ENCODE measurements at places on chromosomes 12 and 14.

GRCh38 chr14:86541972-86542371, 1012.0 kb downstream of the FLRT2 start:
- DNase-seq: no peak

- DNase-seq: no peak
Measured at GRCh38 chr12:5399266-5399665, 32.6 kb upstream of the NTF3 start.

DNA sequence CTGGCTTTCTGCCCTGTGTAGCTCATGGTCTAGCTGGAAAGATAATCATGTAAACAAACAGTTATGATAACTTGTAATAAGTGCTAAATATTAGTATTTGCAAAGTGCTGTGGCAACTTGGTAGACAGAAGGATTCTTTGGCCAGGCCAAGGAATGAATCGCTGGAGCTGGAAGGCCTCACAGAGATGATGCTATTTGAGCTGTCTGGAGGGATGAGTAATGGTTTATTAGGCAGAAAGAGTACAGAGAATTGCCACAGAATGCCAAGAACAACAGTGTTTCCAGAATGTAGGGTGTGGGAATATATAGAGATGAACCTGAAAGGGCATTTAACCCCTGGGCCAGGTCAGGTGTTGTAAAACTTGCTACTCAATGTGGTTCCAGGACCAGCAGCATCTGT, 27.6 kb downstream of the OTX2 start:
- DNase-seq: no peak

GRCh38 chr12:52200086-52200780, 8.4 kb upstream of the KRT80 start:
- DNase-seq: no peak

DNA sequence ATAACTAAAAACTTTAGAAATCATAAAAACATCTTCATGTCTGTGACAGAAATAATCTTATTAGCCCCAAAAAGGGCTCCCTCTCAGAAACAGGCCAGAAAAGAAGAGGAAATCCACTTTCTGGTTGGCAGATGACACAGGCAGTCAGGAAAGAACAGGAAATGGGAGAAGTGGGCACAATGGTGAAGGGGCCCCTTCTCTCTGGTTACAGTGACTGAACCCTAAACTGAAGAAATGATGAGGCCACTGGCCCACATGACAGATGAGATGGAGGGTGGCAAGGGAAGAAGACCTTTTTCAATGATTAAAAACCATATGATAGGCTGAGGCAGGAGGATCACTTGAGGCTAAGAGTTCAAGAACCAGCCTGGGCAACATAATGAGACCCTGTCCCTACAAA, 21.1 kb downstream of the TCTN1 start:
- DNase-seq: no peak

- DNase-seq: peak; percentile 49
Measured at GRCh38 chr12:74538491-74539258, 1.0 kb downstream of the ATXN7L3B start.

GRCh38 chr12:3928538-3929184, 55.5 kb upstream of the PARP11 start:
- no peak for DNase-seq

GRCh38 chr12:26271889-26272492, 76.6 kb downstream of the SSPN start:
- no peak for DNase-seq

DNA sequence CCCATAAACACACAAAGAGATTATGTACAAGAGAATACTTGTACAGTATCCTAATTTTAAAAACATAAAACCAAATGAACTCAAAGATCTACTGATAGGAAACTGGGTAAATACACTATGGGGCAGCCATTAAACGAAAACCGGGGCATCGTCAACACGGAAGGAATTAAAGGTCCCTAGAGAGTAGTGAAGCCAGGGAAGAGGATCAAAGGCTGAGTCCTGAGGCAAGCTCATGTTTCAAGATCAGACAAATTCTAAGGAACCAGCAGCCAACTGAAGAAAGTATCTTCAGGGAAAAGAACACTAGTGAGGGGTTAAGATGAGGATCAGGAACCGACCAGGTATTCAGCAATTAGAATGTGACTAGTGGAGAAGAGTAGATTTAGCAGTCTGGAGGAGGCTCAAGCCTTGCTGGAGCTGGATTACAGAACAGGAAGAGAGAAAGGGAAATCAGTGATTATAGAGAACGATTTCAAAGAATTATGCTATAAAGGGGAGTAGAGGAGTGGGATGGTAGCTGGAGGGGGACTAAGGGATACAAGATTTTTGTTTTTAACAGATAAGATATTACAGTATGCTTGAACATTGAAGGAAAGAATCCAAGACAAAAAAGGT, 23.7 kb downstream of the SEL1L start:
- no peak for DNase-seq

- DNase-seq: no peak
Measured at GRCh38 chr12:131434208-131435125, 276.4 kb upstream of the SFSWAP start.

GRCh38 chr12:107598906-107599305, 86.7 kb upstream of the PWP1 start:
- no peak for DNase-seq

- DNase-seq: no peak
Measured at GRCh38 chr12:3230758-3231375, 153.7 kb downstream of the TSPAN9 start.

- no peak for DNase-seq
Measured at GRCh38 chr12:128797119-128798118, 26.3 kb downstream of the SLC15A4 start.

GRCh38 chr14:106802413-106803364, 1276.3 kb downstream of the TMEM121 start:
- no peak for DNase-seq

GRCh38 chr12:122111089-122111641, 32.6 kb downstream of the MLXIP start:
- DNase-seq: peak; percentile 10

- DNase-seq: no peak
Measured at GRCh38 chr12:105214148-105214547, 21.8 kb downstream of the APPL2 start.

- DNase-seq: no peak
Measured at GRCh38 chr12:106645074-106645421, 62.2 kb downstream of the RFX4 start.

DNA sequence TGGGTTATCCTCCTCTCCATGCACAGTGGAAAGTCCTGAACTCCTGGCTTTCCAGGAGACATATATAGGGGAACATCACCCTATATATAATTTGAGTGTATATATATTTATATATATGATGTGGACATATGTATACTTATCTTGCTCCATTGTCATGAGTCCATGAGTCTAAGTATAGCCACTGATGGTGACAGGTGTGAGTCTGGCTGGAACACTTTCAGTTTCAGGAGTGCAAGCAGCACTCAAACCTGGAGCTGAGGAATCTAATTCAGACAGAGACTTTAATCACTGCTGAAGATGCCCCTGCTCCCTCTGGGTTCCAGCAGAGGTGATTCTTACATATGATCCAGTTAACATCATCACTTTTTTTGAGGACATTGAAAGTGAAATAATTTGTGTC, 4.4 kb downstream of the SSTR1 start:
- DNase-seq: no peak

DNA sequence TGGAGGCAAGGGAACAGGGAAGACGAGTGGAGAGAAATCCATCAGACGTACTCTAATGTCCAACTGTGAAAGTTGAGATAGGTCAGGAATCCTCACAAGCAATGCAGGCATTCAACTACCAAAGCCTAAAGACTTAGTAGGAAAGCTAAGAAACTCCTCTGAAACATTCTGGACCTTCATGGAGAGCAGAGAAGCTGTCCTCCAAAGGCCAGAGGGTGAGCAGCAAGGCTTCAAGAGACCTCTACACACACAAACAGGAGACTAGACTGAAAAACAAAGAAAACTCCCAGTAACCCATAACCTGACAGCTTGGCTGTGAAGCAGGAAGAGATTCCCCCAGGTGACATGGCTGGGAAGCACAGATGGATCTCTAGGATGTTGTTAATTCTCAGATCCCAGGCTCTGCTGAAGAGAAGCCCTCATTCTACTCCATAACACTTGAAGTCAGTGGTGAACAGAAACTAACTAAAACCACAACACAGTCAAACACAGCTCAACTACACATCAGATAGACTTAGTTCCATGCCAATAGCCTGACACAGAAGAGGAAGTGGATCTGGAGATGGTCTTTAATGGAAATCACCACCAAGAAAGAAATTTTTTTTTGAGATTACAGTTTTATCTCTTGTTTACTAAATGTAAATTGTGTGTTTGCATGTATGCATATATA, 23.2 kb upstream of the LYZ start:
- DNase-seq: no peak

GRCh38 chr14:35689000-35689460, 120.1 kb downstream of the RALGAPA1 start:
- DNase-seq: peak; percentile 1

DNA sequence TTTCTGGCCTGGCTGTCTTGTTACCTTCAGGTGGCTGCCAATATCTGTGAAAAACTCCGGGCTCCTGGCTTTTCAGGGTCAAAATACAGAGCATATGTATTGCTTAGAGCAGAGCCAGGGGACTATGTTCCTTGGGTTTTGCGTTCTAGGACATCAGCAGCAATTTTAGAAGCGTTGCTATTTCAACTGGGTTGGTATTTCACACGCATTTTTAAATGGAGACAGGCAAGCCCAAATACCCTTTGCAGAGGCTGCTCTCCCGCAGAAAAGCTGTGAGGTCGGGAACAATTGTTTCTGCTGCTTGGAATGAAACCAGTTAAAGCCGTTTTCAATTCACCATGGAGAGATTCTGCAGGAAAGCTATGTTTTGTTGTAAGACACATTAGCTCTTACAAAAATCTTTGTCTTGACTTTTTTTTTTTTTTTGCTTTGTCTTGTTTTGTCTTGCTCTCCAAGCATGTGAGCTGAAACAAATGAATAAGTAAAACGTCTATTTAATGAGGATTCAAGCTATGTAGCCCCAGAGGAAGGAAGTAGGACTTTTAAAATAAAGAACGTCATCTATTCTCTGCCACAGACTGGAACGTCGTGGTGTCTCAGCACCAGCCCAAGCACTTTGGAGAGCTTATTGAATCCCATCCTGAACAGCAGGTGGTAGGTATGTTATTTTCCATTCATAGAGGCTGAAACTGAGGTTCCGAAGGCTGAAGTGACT, 181.0 kb upstream of the TBX3 start:
- DNase-seq: no peak

DNA sequence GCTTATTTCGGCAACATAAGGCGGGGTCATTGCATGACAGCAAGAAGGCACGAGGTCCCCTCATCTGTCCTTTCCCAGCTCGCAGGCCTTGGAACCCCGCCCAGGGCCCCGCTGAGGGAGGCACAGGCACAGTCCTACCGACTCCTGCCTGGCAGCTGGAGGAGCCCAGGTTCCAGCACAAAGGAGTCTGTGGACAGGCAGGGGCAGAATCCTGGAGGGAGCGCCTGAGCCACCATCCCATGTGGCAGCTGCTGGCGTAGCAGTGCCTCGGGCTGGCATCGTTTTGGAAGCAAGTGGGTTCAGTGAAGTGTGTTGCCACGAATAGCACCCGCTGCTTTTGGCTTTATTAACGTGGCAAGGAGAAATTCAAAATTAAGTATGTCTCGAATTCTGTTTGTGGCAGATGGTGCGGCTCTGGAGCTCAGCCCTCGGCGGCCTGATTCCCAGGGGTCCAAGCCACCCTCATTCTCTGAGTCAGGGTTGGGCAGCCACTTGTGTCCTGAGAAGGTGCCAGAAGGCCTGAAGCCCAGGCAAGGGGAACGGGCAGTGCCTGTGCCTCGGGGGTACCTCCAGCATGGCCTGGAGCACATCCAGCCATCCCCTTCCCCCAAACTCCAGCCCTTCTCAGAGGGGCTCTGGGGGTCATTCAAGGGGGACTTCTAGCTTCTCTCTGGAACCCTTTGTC, 35.9 kb downstream of the SLC8B1 start:
- no peak for DNase-seq

DNA sequence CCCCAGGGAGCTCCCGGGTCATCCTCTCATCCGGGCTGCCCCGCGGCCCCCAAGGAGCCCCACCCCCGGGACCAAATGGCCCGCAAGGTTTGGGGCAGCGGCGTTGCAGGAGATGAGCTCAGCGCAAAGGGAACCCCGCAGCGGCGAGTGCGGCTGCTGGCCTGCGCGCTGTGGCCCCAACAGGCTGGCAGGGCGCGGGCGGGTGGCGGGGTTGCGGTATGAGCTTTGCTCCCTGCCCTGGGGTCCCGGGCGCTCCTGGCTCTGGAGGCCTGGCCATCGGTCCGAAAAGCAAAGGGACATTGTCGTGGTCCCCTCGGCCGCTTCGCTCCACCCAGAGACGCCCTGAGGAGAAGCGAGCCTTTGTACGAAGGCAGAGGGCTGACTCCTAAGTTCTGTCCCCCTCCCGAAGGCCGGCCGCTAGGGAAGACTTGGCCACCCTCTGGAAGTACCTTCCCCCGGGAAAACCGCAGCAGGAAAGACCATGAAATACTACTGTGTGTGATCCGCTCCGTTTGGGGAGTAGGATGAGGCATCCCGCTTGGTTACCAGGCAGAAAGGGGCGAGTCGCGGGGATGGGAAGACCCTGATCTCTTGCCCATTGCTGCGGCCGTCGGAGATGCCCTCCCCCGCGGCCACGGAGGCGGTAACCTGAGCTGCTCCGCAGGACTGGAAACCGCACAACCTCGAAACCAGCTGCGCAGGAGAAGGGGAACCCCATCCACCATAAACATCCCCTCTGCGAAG, 620 bp upstream of the NID2 start:
- no peak for DNase-seq

DNA sequence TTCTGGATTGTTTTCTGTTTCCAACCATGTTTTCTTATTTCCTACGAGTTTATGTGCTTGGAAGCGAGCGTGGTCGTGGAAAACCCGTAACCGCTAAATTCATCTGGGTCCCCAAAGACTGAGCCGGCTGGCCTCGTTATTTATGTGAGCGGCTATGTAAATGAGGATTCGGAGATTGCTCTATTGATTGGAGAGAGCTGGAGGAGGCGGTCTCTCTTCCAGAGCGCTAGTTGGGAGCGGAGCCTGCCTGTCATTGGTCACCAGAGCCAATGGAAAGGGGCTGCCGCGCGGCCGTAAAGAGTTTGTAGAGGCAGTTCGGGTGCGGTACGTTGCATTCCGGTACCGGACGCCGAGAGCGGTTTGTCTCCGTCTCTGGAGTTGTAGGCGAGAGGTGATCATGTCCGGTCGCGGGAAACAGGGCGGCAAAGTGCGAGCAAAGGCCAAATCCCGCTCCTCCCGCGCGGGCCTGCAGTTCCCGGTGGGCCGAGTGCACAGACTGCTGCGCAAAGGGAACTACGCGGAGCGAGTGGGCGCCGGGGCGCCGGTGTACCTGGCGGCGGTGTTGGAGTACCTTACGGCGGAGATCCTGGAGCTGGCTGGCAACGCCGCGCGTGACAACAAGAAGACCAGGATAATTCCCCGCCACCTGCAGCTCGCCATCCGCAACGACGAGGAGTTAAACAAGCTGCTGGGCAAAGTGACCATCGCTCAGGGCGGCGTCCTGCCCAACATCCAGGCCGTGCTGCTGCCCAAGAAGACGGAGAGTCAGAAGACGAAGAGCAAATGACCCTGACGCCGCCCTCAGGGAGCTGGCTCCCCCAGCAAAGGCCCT, 29.0 kb downstream of the WBP11 start:
- peak; percentile 95 for DNase-seq

DNA sequence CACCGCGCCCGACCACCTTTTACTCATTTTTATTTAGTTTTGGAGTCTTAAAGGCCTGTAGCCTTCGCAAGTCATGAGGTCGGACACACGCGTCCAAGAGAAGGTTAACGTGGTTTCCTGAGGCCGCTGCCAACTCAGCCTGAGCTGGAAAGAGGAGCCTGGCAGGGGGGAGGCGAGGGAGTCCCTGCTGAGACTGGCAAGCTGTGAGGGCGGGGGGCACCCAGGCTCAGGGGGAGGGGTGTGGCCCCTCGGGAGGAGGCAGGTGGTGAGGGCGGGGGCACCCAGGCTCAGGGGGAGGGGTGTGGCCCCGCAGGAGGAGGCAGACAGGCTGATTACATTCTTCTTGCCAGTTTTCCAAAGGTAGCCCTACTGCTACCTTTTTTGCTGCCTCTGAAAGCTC, 143.2 kb downstream of the PIWIL1 start:
- no peak for DNase-seq

All from CD4-positive, alpha-beta T cell treated with Interleukin-4 for 4 hours (primary cell).